ENCODE measurements at places on chromosomes 4 and X.
A peak's percentile ranks its signal among the peaks of the same experiment; 100 is the strongest.

- DNase-seq, result no peak
Measured at GRCh38 chrX:71919886-71920285, 9.2 kb downstream of the NHSL2 start.

- peak; percentile 20 for DNase-seq
Measured at GRCh38 chrX:71366674-71367256, 608 bp downstream of the TAF1 start.

GRCh38 chrX:65035446-65035770 lies 59.2 kb upstream of the ZC4H2 start:
- peak; percentile 49 for DNase-seq

- DNase-seq, result no peak
Measured at GRCh38 chr4:36081185-36081584, 163.1 kb downstream of the ARAP2 start.

DNA sequence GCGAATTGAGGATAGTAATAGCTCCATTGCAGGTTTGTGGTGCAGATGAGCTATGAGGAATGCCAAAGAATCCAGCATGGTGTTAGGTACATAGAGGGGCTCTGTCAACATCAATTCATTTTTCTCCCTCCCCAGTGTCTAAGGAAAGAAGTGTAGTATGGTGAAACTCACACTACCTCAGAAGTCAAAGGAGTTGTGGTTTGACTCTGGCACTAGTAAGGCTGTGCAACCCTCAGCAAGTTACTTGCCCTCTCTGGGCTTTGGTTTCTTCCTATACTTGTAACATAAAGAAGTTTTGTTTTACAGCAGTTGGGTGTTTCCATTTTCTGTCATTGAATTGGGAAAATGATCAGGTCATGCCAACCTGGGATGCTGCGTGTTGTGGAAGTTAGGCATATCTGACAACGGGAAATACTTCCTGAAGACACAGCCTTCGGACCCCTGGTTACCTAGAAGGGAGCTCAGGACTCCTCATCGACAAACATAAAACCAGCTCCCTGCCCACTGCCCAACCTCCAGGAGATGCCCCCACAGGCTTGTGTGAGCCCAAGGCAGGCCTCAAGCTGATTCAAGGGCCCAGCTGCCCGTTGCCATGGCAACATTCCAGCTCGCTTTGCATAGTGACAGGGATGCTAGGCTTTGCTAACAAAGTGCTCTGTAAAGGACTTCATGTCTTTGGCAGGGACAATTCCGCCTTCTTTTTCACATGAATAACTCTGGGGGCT lies 71.4 kb downstream of the RTL5 start:
- DNase-seq, result no peak

- DNase-seq, result peak; percentile 51
Measured at GRCh38 chr4:75745161-75745560, 20.8 kb downstream of the USO1 start.

- DNase-seq, result peak; percentile 75
Measured at GRCh38 chr4:140756319-140757231, at the start of gene TBC1D9. TBC1D9 (minus strand) TSS chr4:140756385; CDS start chr4:140756045, 340 bp downstream.

DNA sequence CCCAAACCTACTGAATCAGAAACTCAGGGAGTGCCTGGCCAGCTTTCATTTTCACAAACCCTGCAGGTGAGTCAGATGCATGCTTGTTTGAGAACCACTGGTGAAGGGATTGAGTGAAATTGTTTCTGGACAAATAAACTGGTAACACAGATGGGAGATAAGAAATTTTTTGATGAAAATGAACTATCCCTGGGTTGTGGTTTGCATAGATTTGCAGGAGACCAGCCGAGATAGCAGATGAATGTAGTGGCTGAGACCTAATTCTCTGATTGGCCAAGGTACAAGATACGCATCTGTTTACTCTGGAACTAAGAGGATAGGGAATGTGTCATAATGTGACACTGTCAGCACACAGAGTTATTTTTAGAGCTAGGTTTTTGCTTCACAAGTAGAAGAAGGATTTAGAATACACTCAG lies 117.8 kb upstream of the NOCT start:
- DNase-seq, result peak; percentile 62

DNA sequence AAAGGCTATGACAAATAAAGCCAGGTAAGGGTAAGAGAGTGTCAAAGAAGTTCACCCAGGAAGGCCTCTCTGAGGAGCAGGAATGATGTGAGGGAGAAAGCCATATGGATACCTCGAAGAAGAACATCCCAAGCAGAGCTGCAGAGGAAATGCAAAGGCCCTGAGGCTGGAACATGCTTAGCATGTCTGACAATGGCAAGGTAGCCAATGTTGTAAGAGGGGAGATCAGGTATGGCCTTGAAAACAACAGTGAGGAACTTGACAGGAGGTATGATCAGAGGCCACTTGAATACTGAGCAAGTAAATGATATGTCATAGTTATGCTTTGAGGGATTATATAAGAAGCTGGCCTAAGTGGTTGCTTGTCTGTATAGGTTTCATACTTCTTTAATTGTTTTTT lies 3.8 kb downstream of the SCFD2 start:
- no peak for DNase-seq

DNA sequence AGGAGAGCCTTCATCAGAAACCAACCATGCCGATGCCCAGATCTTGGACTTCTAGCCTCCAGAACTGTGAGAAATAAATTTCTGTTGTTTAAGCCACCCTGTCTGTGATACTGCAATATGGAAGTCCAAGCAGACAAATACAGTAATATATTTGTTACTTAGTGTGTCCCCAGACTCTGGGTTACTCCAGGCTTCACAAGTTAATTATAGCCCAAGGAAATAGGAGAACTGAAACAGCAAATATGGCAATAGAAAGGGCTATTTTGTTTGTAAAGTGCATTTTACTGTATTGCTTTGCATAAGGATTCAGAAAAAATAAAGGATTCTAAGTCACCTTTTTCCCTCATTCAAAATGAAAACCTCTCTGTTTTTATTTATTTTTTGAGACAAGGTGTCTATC lies 15.7 kb downstream of the TIGD4 start:
- DNase-seq, result no peak

- DNase-seq, result no peak
Measured at GRCh38 chr4:73860917-73861316, 7.8 kb downstream of the PF4V1 start.

DNA sequence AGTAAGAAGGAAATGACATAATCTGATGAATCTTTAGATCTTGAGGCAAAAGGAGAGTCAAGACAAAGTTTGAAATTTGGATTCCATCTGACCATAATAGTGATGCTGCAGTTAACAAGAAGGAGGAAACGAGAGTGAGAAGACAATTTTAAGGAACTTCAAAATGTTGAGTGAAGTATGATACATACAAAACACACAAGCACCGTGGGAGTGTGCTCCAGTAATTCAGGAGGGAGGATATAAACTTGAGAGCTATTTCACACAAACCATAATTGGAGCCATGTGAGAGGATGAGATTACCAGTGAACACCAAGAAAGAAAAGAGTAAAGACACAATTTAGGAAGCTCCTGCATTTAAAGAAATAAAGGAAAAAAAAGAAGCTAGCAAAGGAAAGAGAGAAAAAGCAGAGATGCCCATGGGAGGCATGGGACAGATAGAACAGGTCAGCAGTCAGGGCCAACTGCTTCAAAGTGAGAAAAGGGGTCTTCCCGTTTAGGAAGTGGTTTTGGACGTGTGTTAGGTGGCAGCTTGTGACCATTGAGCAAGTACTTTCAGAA lies 150.7 kb upstream of the SLC7A11 start:
- DNase-seq, result no peak

DNA sequence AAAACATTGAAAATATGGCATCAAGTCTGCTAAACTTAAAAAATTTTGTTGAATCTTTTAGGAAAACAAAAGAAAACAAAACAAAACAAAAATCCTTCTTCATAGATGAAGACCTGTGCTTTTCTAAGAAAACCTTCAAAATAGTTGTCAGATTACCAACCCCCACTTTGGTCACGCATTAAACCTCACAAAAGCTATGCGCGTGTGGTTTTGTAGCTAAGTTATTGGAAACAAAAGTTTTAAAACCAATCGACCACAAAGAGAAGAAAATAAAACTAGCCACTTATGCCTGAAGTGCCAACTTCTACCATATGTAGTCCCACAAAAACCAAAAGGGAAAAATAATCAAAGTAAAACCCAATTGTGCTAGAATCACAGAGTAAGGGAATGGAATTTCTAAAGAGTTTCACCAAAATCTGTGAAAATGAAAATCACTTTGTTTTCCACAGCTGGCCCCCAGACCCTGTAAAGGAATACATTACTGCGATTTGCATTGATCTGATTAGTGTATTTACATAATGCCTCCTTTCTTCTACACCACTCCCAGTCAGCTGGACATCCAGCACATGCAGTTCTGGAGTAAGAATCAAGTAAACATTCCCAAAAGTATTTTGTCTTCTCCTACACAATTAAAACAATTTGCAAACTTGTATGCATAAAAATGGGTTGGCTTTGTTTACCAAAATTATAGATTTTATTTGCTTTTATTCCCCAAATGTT lies 330.1 kb upstream of the DKK2 start:
- DNase-seq, result no peak

- DNase-seq, result no peak
Measured at GRCh38 chrX:135951291-135951690, 22.5 kb downstream of the MMGT1 start.

DNA sequence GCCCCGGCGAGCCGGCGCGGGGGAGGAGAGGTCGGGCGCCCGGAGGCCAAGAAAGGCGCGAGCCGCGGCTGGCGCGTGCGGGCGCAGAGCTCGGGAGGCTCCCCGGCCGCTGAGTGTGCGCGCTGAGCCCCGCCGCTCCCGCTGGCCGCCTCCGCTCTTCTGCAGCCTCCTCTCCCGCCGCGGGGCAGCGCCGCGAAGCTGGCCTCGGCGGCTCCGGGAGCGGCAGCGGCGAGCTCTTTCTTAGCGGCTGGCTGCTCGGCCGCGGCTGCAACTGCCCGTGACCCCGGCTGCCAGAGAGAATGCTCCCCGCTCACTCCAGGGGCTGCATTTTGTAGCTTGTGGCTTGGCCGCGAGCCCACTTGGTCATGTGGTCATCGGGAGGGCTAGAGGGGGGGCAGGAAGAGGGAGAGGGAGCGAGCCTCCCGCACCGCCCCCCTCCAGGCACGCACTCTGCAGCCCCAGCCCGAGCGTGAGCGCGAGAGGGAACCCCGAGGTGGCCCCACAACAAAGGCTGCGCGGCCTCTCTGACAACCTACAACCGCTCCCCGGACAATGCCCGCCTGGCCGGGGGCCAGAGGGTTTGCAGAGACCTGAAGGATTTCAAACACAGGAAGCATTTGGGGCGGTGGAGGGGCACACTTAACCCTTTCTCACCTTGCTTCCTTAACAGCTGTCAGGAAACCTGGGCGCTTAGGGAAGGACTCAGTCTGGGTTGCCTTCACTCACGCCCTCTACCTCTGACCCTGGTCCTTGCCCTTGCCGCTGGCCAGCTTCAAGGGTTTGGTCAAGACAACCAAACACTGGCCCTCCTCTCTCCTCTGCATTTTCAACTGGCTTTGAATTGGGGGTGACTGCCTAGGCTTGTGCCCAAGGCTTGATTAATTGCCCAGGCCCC lies at the start of gene APLN:
TSS of gene APLN (minus strand) at position 305 of the 895 bp plus-strand sequence. CDS start 326 bp downstream, outside the sequence.
- DNase-seq, result no peak

DNA sequence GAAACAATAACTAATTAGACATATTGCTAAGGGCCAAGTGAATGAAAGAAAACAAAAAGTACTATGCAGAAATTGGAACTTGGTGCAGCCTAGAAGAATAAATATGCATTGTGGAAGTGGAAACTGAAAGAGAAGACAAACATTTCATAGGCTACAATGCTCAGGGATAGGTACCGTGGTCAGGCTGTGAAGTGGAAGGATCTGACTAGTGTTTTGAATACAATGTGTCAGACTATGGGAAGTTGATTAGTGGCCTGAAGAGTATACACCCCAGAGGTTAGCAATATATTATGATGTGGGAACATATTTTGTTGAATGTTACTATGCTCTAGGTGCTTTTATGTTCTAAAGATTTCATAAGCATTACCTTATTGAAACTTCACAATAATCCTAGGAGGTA lies 36.8 kb downstream of the GPRIN3 start:
- DNase-seq, result no peak

- DNase-seq, result no peak
Measured at GRCh38 chrX:22533898-22534297, 261.2 kb downstream of the CBLL2 start.

- DNase-seq, result no peak
Measured at GRCh38 chr4:7938609-7939376, 868 bp downstream of the AFAP1 start.

- no peak for DNase-seq
Measured at GRCh38 chrX:19515615-19516105, 352 bp upstream of the MAP3K15 start.

GRCh38 chrX:42673301-42673810 lies 104.6 kb downstream of the PPP1R2C start:
- DNase-seq, result no peak

- DNase-seq, result no peak
Measured at GRCh38 chr4:8353158-8353669, 83.7 kb downstream of the HTRA3 start.

DNA sequence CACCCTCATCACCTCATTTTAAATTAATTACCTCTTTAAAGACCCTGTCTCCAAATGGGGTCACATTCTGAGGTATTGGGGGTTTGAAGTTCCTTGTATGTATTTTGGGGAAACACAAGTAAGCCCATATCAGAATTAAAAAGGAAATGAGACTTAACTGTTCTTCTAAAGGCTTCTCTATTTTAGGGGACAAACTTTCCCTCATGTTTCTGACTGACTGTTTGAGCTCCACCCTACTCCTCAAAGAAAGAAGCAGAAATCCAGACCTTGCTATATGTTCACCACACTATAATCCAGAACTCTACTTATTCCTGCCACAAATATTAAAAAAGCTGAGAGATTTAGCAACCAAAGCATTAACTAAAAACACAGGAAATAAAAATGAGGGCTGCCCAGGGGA lies 258.8 kb downstream of the ARHGAP24 start:
- no peak for DNase-seq

DNA sequence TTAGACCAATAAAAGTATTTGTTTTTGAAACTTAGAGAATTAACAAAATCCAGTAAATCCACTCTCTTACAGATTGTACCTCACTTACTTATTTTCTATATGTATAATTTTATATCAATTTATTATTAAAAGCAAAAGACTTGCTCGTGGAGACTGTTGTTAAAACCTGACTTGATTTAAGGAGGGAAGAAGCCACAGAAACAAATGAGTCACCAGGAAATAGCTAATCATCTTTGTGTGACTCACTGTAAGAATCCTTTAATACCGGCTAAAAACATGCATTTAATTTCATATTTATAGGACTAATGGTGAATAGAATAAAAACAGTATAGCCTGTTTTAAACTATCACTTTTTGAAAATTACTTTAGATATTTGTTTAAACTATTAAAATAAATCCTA lies 29.9 kb upstream of the UBE2NL start:
- peak; percentile 30 for DNase-seq

DNA sequence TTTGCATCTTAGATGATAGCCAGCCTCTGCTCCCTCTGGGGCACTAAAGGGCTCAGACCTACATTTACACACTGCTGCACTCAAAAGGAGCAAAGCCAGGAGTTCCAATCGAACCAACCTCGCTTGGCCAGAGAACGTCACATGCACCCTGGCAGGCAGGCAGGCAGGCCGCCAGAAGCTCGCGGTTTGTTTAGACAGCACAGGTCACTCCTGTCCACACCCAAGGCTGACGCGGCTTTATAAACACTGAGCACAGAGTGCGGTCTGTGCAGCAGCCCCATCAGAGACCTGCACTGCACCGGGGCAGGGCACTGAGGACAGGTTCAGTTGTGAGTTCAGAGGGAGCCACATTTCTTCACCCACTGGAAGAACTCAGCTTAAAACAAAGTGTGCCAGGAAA lies 143.9 kb downstream of the BCOR start:
- DNase-seq, result peak; percentile 26
